ENCODE measurements at places on chromosomes 16 and 17. TPM values are rescaled to one million over a fixed set of nuclear protein-coding genes. Genes with fewer than 3 reads are reported as not detected.
A peak's percentile ranks its signal among the peaks of the same experiment; 100 is the strongest.

DPEP3 gene
- not detected for total RNA-seq

HSPB9 gene
- total RNA-seq = 0.11 TPM

CCL4L2 gene
- total RNA-seq = 6.4 TPM

DNA sequence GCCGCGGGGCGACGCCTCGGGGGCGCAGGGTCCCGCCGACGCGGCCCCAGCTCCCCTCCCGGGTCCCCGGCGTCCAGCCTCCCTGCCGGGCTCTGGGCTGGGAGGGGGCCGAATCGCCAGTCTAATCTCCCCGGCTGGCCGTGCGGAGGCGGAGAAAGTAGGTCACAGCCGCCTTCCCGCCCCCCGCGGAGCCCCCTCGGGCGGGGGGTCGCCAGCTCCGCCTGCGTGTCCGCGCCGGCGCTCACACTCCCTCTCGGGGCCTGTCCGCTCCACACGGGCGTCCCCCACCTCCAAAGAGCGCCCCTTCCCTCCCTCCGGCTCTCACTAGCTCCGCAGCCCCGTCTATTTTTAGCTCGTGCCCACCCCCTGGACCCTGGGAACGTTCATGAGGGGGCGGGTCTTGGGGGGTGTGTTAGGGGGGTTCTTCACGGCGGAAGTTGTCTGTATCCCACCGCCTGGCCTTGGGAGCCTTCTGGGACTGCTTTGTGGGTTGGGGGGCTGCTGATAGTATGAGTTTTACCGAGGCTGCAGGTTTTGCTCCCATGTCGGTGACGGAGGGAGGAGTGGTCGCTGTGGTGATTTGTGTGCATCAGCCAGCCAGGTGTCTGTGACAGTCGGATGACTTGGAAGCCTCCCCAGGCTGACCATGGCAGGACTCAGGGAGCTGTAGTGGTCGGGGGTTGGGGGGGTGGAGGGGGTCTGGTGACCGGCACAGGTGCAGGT lies 1.1 kb downstream of the ATP1B2 start:
- H3K27me3 ChIP-seq = peaks cover 35% of the 10 kb centered on the region
- H3K4me3 ChIP-seq = no peak overlapping the region
- no peaks in the 10 kb centered on the region for H3K36me3 ChIP-seq
- H3K4me1 ChIP-seq = peaks cover 17% of the 10 kb centered on the region
- no peak overlapping the region for H3K27ac ChIP-seq

DNA sequence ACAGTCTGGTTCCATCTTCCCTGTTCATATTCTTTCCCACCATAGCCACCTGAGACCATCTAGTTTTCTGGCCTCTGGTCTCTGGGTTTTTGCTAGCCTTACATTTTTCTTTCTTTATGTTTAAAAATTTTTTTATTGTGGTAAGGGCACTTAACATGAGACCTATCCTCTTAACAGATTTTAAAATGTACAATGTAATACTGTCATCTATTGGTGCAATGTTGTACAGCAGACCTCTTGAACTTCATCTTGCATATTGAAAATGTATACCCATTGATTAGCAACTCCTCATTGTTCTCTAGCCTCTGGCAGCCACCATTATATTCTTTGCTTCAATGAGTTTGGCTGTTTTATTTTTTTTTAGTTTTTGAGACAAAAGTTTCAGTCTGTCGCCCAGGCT lies 39.2 kb downstream of the ITGAM start:
- no peaks in the 10 kb centered on the region for H3K36me3 ChIP-seq
- peaks cover 12% of the 10 kb centered on the region for H3K27me3 ChIP-seq

DNA sequence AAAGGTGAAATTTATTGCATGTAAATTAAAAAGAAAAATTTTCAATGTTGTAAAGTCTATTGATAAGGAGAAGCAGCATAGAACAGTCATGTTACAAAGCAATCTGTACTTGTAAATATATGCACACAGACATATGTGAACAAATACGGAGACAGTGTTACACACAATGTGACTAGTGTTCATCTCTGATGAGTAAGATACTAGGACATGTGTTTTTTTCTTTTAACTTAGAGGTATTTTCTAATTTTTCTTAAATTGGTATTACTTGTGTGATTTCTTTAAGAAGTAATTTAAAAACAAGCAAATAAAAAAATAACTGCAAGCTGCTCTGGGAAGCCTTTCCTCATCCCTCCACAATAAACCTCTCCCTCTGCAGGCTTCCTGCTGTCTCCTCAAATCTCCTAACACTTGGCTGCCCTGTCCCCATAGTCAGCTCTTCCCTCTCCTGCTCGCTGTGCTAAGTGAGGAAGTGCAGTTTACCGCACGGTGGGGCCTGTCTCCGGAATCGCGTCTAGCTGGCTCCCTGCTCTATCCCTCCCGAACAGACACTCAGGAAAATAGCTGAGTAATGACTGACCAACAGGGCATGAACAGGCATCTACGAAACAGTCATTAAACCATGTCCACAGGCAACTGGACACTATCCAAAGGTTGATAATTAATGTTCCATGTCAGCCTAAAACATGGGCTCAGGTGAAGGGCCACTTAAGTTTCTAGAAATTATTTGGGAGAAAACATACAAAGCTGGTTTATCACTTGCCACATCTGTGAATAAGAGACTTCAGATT lies 35.9 kb downstream of the CMTM4 start:
- H3K36me3 ChIP-seq = no peaks in the 10 kb centered on the region
- no peak for DNase-seq
- H3K27ac ChIP-seq = no peak overlapping the region
- H3K4me3 ChIP-seq = no peak overlapping the region
- peaks cover 5% of the 10 kb centered on the region for H3K27me3 ChIP-seq

DNA sequence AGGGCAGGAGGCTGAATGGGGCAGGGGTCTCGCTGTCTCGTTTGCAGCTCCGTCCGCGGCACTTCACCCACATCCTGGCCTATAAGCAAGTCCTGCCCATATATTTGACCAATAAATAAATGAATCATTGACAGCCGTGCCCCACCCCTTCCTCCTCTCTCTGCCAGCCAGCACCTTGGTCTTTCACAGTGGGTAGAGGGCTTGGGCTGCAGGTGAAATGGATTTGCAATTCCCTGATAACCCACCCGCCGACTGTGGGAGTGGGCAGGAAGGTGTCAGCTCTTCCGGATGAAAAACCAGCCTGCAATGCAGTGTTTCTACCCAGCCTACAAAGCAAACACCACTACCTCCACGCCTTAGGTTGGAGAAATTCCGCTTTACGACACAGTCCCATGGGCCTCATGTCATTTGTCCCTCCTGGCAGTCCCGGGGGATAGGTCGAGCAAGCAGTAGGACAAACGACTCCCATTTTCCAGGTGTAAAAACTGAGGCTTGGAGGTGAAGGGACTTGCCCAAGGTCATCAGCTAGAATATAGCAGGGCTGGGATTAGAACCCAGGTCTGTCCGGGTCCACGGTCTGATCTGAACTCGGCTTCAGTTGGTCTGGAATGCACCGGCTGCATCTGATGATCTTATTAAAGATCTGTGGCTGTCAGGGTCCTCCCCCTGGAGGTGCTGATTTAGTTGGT lies 79.0 kb downstream of the ABCC1 start:
- H3K27me3 ChIP-seq = no peaks in the 10 kb centered on the region
- no peak for DNase-seq
- no peak overlapping the region for H3K4me3 ChIP-seq
- H3K4me1 ChIP-seq = peaks cover 43% of the 10 kb centered on the region
- no peak overlapping the region for H3K27ac ChIP-seq
- peaks cover 31% of the 10 kb centered on the region for H3K36me3 ChIP-seq

- DNase-seq = no peak
- H3K27ac ChIP-seq = no peak overlapping the region
- H3K4me3 ChIP-seq = no peak overlapping the region
- H3K4me1 ChIP-seq = peaks cover 22% of the 10 kb centered on the region
- no peaks in the 10 kb centered on the region for H3K27me3 ChIP-seq
- peaks cover 2% of the 10 kb centered on the region for H3K36me3 ChIP-seq
Observed at GRCh38 chr17:31369266-31369665, 22.2 kb upstream of the RAB11FIP4 start.

DNA sequence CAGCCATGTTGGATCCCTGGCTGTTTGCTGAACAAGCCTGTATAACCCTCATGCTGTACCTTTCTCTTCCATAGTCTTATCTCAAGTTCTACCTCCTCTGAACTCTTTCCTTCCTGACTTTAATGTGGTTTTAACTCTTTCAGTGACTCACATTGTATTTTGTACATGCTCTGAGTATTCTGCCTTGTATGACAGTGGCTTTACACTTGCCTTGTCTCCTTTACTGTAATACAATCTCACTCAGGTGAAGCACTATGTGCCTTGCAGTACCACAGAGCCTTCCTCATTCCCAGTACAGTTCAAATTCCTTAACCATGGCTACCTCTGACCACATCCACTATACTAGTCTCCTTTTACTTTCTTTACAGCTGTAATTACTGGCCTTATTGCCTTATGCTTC lies 14.1 kb downstream of the PSMD11 start:
- peak overlapping the region; percentile 78 for H3K27ac ChIP-seq
- peaks cover 39% of the 10 kb centered on the region for H3K4me1 ChIP-seq
- no peak for DNase-seq
- peaks cover 64% of the 10 kb centered on the region for H3K36me3 ChIP-seq

- H3K36me3 ChIP-seq = no peaks in the 10 kb centered on the region
- no peaks in the 10 kb centered on the region for H3K4me1 ChIP-seq
- H3K27ac ChIP-seq = no peak overlapping the region
Observed at GRCh38 chr16:52834736-52835465, 217.8 kb downstream of the CHD9NB start.

DNA sequence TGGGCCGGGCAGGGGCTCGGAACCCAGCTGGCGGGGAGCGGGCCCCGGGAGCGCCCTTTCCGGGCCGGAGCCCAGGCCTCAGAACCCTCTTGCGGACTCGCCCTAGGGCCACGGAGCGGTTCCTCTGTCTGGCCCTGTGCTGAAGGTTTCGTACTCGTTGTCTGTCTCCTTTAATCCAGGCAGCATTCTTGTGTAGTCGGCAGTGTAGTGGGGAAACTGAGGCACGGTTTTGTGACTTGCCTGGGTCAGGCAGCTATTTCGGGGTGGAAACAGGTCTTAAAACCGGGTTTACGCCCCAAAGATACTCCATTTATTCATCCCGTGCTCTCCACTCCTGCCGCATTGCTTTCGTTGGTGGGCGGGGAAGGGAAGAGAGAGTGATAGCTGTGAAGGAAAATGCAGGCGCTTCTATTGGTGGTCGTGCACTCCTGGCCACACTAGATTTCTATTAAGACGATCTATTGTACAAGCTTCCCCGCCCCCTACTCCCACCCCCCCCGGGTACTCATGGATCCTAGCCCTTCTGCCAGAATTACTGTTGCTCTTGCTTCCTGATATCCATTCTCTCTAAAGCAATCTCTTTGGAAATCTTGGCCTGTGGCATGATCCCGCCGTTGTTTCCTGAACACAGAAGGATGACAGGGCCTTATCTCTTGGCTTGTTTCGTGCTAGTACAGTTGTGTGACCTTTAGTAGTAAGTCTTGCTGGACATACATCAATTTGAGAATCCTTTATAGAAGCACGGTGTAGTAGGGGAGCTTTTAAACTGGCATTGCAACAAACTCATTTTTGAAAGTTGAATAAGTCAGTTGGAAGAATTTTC lies 751 bp downstream of the DCAF7 start:
- H3K36me3 ChIP-seq = peaks cover 15% of the 10 kb centered on the region
- H3K4me1 ChIP-seq = peaks cover 39% of the 10 kb centered on the region
- H3K4me3 ChIP-seq = peak overlapping the region; percentile 91
- DNase-seq = peak; percentile 43
- H3K27me3 ChIP-seq = no peaks in the 10 kb centered on the region
